ENCODE measurements at places on chromosomes 12 and 14.

DNA sequence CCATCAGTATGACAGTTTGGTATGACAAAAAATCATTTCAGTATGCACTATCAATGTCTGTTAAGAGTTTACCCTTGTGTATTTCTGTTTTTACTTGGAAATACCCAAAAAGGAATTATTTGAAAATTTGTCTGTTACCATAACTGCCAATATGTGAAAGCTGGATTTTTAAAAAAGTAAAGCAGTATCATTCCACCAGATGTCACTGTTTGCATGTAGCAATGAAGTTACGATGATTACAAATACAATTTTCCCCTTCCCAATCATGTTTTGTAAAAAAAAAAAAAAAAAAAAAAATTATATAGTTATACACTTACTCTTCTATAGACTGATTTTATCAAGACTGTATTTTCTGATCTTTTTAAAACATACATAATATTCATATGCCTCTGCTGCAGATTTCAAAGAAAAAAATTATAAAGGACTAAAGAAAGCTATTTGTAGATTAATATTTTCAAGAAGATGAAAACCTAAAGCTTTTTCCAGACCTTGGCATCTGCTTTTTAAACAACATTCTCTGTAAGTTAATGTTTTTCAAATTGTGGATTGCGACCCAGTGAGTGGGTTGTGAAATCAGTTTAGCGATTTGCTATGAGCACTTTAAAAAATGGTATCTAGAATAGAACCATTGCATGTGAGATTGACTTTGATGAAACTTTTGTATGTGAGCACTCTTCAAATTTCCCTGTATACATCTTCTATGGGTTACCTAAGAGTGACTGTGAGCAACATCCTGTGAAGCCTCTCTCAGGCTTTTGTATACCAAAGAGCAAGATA, 114.2 kb downstream of the TTC6 start:
- DNase-seq: no peak

DNA sequence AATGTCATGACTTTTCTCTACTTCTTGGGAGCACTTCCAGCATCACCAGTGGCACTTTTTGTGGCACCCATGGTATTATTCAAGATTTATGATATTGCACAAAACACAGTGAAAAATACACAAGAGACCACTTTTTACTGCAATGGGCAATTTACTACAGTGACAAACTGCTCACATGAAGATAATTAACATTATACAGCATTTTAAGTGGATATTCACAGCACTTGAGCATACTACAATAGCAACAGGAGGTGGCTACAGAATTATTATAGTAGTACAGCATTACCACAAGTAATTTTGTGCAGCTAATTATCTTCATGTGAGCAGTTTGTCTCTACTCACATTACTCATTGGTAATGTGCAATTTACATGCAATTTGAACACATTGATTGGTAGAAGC, 18.3 kb downstream of the IL26 start:
- no peak for DNase-seq

DNA sequence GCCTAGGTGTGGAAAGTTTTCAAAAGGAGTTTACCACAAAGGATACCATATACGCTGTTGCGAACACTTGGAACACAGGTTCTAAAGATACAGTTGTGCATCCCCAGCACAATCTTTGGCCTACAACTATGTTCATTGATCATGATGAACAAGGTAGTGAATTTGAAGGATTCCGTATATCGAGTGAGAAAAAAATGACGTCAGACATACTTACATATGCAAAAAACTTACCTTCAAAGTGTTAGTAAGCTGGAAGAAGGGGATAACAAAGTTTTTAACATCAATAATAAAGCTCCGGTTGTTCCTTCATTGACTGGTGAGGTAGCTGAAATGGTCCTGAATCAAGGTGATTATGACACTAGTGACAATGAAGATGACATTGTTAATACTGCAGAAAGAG, 133.9 kb upstream of the PDE3A start:
- DNase-seq: no peak

DNA sequence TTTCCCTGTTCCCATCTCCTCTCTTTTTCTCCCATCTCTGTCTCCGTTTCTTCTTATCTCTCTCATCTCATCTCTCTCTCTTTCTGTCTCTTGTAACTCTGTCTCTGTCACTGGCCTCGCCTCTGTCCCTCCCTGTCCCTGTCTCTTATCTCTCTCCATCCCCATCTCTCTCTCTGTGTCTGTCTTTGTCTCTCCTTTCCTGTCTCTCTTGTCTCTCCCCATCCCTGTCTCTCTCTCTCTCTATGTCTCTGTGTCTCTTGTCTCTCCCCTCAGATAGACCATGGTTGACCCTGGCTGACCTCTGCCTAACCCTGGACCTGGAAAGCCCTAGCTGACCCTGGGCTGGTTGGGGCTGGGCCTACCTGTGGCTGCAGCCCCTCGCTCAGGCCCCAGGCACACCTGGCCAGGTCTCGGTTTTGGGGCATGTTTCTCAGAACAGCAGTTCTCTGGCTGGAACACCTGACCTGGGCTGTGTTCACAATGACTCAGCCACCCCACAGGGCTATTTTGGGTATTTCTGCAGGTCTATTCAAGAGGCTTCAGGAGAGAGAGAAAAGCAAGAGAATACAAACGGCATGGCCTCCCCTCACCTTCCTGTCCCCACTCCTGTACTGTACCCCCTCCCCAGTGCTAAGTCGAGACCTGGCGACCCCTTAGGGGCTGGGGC, 174.4 kb downstream of the TMEM121 start:
- no peak for DNase-seq

DNA sequence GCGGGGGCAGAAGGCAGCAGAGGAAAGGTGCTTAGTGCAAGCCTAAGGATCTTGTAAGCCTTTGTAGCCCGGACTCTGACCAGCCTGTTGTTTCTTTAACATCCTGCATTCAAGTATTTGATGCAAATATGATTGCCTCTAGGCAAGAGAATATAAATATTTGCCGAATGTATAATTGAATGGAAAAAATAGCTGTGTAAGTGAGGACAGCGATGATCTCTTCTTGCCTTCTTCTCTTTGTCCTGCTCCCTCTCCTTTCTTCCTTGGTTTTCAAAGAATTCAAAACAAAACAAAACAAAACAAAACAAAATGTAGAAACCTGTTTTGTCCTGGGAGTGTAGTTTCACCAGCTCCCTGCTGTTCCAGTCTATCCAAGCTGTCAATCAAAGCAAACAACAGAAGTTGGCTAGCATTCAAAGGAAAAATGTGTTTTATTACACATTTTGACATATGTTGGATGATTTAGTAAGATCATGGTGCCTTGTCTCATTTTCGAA, 74.9 kb upstream of the CPM start:
- DNase-seq: no peak

GRCh38 chr14:88727057-88727456, 65.7 kb downstream of the EML5 start:
- DNase-seq: no peak
